AG08395 (cell line): ENCODE measurements at places on chromosomes 1 and 21.

- DNase-seq, result no peak
Observed at GRCh38 chr1:87212431-87213134, 116.1 kb upstream of the LMO4 start.

DNA sequence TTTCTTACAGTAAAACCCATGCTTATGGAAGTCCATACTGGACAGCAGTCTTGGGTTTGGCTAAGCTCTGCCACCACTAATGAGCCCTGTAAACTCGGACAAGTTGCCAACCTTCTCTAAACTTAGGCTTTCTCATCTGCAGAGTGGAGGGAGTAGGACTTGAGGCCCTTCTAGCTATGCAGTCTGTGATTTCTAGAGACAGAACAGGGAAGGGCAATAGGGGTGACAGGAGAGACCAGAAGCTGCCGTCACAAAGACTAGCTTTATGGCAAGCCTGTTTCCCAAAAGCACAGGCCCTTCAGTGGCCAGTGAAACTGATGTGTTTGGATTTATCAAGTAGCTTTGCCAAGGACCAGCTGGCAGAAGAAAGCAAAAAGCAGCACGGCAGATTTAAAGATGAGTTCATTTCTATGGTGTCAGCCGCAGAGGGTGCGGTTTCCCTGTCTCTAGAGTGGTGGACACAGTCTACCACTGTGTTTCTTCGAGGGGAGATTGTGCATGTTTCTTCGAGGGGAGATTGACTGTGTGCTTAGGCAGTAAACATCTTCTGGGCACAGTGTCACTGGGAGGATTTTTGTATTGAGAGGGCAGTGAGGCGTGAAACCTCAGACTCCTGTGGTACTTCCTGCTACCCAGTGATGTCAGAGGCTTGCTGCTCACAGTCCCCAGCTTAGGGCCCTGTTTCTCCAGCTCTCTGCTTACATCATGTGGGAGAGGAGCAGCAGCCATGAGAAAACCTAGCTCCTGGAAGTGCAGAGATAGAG lies 119.0 kb downstream of the ROR1 start:
- DNase-seq, result peak; percentile 67

- DNase-seq, result no peak
Observed at GRCh38 chr1:88457197-88457596, 226.9 kb upstream of the PKN2 start.

- peak; percentile 47 for DNase-seq
Observed at GRCh38 chr1:59672851-59673572, 141.7 kb upstream of the HOOK1 start.

GRCh38 chr1:52268372-52268771 lies 97.6 kb downstream of the CC2D1B start:
- DNase-seq, result no peak

DNA sequence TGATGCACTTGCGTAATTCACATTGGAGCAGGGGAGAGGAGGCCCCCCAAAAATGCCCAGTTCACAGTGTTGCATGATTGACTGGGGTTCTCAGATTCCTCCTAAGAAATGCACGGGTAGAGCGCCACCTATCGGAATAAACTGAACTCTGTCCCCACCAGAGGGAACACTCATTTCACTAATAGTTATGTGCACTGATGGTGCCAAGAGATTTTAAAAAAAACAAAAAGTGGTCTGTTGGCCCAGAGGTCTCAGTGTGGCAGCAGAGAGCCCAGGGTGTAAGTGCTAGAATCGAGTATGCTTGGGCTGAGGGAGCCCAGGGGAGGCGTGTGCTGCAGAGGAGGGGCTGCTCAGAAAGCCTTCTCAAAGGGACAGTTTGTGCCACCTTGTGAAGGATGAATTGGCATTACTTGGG lies 6.9 kb downstream of the PINK1 start:
- peak; percentile 73 for DNase-seq

DNA sequence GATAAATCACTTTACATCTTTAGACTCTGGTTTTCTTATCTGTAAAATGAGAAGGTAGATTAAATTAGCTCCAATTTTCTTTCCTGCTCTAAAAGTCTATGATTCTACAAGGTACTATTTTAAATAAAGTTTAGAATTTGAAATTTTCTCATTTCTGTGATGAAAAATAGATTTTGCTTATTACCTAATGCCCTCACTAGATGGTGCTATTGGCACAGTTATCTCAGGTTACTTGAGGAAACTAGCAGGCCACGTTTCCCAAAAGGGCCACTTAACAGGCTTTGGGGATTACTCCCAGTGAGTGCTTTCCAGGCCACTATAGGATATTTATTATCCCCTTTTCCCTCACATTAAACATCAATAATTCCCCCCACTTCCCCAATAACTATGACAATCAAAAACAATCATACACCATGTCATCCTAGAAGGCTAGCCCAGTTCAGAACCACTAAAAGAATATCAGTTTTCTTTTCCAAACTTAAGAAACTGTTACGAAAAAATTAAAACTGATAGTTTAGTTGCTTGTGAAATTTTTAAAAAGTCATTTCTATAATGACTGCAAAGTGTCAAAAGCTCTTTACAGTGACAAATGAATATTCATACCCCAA lies 30.6 kb downstream of the OMA1 start:
- DNase-seq, result peak; percentile 77

DNA sequence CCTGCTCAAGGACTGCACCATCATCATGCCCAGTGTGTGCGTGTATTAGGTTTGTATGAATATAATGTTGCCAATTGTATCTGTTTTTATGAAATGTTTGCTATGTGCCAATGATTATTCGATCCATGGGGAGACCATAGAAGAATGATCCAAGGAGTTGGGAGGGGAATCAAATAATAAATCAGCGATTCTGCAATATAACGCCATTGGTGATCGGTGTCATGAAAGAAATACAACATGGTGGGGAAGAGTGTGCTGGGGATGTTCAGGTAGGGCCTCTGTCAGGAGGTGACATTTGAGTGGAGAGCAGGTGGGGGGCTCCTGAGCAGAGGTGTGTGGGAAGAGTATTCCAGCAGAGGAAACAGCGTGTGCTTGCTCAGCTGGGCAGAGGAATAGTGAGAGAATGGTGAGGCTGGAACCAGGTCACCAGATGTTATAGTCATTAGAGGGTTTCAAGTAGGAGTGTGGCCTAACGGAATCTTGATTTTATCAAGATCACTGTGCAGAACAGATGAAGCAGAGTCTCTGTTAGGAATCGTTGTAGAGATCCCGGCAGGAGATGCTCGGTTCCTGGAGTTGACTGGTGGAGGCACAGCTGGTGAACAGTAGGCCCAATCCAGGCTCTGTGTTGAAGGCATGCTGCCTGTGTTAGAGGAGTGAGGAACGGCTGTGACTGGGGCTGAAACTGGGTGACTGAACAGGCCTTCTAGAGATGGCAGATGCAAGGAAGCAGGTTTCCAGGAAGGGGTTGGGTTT lies 2.9 kb upstream of the ZNF496 start:
- no peak for DNase-seq

DNA sequence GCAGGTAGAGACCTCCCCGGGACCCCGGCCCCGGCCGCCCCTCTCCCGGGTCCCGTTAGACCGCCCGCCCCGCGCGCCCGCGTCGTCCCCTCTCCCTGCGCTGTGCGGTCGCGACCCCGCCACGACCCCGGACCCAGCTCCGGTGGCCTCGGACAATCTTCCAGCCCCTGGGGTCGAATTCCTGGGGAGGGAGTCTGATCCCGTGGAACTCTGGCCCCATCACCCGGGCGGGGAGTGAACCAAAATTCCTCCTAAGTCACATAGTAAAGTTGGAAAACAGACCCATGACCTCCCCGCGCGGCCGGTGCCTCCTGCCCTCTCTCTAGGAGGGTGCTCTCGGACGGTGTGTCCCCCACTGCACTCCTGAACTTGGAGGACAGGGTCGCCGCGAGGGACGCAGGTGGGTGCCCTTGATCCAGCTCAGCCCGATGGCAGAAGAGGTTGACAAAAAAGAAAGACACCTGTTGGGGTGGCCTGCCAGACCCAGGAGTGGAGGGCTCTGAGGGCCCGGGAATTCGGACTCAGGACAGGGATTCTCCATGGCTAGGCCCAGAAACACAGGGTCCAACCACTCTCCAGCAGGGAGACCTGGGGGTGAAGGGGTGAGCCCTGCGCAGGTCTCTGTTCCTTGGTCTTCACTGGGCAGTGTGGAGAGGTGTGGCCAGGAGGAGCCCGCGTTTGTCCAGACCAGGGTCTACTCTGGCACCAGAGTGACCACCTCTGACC lies 451 bp downstream of the ADAMTSL4 start:
- DNase-seq, result peak; percentile 64

- DNase-seq, result no peak
Observed at GRCh38 chr1:3892748-3893147, 7.3 kb downstream of the C1orf174 start.

DNA sequence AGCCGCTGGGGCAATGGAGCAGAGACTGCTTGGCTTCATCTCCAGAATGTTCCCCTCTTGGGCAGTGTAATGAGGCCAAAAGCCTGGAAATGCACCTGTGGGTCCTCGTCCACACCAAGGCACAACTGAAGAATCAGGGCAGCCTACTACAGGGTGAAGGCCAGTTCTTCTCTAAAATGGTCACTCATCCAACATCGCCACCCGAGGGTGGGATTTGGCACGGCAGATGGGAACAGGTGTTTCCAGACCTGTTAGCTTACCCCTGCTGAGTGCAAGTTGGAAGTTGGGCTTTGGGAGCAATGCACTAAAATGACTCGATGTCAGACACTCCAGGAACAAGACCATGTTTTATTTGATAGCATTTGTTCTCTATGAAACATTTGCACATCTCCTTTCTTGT lies 543.7 kb downstream of the NPHP4 start:
- DNase-seq, result no peak

- peak; percentile 53 for DNase-seq
Observed at GRCh38 chr1:96918406-96918805, 196.8 kb downstream of the PTBP2 start.

DNA sequence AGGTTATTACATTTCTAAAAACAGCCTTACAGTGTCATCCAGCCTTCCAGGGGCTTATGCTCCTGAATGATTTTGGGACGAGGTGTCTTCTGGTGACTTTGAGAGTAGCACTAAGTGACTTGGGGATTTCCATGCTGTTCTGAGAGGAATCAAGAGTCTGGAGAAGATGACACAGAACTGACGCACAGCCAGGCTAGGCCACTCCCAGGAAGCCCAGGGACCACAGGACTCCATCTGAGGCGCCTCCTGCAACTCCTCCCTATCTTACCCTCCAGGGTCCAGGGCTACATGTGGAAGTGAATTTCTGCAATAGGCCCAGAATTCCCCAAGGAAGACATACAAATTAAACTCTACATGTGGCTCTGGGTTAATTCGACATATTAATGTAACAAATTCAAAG lies 92.5 kb downstream of the SLC25A24 start:
- peak; percentile 74 for DNase-seq

DNA sequence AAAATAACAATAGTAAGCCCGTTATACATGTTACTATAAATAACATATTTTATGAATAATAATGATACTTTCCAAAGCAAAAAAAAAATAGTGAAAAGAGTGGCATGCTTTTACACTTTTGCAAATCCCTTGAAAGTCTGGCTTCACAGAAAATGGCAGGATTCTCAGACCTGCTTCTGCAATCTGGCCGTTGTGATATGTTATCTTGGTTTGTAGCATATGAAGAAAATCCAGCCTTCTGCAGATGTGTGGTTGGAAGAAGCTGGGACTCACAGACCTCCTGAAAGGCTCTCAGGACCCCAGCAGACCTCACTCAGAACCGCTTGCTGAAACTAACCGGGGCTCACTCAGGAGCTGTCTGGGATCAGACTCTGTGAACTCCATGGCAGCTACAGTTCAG lies 256.0 kb upstream of the TMEM51 start:
- no peak for DNase-seq

DNA sequence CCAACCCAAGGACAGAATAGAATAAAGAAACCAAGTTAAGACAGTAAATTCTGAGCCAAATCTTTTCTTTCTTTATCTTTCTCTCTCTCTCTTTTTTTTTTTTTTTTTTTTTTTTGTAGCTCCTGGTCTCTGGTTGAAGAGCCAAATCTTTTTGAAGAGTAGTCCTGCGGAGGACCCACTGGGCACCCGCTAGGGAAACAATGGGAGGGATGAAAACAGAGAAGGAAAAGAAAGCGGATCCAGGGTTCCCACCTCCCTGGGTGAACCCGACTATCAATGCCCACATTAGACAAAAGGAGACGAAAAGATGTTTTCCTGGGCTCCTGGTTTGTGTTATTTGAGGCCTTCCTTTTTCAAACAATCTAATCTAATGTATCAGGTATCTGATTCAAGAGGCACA lies 49.8 kb upstream of the FBXO28 start:
- no peak for DNase-seq

DNA sequence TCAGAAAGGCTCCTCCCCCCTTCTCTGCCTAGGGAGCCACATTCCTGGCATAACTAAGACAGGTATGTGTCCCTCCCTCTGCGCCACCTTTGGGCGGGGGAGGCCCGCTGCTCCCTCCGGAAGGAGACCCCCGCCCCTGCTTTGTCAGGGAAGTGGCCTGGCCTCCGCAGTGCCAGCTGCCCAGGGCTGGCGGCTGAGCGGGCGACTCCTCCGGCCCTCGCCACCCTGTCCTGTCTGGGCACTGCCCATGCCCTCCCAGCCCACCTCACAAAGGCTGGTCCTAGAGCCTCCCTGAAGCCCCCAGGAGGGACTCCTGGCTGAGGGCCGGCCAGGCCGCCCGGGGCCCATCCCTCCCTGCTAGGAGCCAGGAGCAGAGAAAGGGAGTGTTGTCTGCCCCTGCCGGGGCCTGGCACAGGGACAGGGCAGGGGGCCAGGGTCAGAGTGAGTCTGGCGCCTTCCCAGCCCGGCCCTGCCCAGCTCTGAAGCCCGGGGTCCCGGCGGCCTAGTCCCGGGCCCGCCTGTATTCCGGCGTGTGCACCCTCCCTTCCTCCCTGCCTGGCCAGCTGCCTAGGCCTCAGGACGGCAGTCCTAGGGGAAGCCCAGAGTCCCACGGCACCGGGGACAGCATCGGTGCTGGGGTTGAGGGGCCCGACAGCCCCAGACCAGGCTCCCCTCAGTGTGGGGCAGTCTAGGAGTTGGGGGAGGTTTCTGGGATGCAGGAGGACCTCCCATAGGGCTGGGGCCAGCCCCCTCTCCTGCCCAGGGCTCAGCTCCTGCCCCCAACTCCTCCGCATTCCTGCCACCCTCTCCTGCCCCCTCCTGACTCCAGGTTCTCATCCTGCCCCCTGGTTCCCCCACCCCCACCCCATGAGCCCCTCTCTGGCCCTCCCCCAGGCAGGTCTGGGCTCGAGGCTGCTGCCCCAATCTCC lies 5.1 kb downstream of the AGRN start:
- no peak for DNase-seq

DNA sequence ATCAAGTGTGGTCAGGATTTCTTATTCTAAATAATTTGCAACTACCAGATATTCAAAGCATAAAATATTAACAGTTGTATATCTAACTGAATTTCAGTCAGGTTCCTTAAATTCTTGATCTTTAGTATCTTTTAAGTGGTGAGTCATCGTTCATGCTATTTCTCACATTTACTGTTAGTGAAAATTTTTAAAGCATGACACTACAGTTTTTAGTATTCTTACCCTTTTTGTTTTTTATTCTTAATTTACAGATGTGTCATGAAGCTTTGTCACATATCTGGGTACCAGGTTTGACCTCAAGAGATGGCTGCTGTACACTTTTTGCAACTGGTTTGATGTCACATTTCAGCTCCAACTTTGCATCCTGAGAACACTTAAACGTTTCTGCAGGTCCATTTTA lies 12.7 kb downstream of the AKIRIN1 start:
- DNase-seq, result no peak

GRCh38 chr1:221098471-221099405 lies 219.5 kb downstream of the HLX start:
- DNase-seq, result no peak
